ENCODE measurements at places on chromosomes 12 and 14.
A peak's percentile ranks its signal among the peaks of the same experiment; 100 is the strongest.

- no peak for DNase-seq
Measured at GRCh38 chr12:67647181-67647798, 1.3 kb upstream of the DYRK2 start.

GRCh38 chr14:90517076-90517841 is 120.4 kb downstream of the CALM1 start:
- DNase-seq = no peak

DNA sequence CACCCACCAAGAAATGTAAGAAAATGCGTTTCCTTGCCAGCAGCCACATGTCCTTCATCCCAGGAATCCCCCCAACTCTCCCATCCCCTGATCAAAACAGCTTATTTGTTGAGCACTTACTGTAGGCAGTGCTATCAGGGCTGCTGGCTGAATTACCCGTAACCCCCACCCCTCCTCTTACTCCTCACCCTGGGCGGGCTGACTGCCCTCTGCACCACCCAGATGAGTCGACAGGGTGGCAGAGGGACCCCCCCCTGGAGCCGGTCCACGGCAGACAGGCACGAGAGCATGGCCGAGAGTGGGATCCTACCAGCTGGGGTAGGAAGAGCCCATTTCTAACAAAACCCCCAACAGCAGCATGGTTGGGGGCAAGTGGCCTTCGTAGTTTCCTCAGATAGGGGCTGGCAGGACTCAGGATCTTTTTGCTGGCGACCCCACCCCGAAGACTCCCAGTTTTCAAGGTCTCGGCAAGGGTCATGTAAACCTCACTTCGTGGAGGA is 1.1 kb upstream of the RHOF start:
- no peak for DNase-seq

- DNase-seq = no peak
Measured at GRCh38 chr12:62998454-62998853, 63.5 kb upstream of the PPM1H start.

GRCh38 chr12:40907115-40907527 is 214.9 kb downstream of the CNTN1 start:
- DNase-seq = no peak

DNA sequence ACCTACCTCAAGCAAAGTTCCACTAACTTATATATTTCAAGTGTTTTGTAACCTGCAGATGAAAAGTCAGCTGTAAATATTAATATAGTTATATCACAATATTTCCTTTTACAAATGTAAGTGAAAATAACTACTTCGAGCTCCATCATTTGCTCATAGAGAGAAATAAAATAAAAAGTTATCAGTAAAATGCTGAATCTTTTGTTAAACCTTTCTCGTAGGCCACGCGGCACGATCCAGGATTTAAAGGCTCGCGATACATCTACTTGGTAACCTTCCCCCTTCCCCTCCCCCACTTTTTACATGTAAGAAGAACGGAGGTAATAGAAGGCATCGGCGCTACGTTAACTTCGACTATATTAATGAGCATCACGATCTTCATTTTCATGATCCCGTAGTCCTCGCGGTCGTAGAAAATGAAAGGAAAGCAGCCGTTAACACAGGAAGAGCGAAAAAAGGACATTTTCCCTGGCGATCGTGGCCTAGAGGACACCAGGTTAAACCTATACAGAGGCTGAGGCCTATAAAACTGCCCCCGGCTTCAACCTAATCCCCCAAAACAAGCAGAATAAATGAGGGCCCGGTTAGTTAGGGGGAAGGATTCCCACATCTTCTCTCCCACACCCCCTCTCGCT is 508 bp downstream of the HNRNPC start:
- DNase-seq = peak; percentile 61

- DNase-seq = no peak
Measured at GRCh38 chr14:26104717-26105116, 493.1 kb downstream of the NOVA1 start.

DNA sequence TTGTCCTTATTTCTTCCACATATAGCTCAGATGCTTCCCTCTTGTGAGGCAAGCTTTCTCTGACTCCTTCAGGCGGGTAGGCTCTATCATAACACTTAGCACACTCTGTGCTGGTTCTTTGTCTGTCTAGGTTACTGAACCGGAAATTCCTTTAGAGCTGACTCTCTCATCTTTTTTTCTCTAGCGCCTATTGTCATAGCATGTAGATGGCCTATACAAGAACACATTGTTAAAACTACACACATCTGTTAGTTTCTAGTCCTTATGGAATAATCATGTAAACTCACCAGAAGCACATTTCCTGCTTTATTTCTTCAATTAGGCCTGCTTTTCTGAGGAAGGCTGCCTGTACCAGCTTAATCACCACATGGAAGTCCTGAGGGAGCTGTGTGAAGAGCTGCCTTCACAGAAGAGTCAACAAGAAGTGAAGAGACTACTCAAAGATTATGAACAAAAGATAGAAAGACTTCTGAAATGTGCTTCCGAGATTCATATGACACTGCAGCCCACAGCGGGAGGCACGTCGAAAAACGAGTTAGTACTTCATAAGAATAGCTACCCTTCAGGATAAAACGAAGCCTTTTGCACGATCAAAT is 143.9 kb downstream of the SYNE2 start:
- DNase-seq = no peak

GRCh38 chr12:70920251-70920851 is at the start of gene PTPRR:
TSS of gene PTPRR (minus strand) at chr12:70920738. CDS start at chr12:70920390, 348 bp downstream.
- DNase-seq = peak; percentile 38

DNA sequence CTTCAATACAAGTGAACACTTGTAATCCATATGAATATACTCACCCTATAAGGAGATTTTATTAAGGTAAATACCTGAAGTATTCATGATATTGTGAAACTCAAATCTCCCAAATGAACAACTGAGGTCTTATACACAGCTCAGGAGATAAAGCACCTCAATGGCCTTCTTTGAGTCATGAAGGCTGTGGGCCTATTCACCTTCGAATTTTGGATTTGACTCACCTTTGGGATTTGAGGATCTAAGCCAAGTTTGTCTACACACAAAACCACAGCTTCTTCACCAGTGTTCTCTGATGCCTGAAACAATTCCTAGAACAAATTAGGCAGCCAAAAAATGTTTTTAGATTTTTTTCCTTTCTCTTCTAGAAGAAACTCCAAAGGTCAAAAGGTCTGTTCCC is 194.1 kb downstream of the NUAK1 start:
- DNase-seq = no peak

GRCh38 chr14:21498540-21499526 is 12.3 kb downstream of the METTL3 start:
- DNase-seq = peak; percentile 64

DNA sequence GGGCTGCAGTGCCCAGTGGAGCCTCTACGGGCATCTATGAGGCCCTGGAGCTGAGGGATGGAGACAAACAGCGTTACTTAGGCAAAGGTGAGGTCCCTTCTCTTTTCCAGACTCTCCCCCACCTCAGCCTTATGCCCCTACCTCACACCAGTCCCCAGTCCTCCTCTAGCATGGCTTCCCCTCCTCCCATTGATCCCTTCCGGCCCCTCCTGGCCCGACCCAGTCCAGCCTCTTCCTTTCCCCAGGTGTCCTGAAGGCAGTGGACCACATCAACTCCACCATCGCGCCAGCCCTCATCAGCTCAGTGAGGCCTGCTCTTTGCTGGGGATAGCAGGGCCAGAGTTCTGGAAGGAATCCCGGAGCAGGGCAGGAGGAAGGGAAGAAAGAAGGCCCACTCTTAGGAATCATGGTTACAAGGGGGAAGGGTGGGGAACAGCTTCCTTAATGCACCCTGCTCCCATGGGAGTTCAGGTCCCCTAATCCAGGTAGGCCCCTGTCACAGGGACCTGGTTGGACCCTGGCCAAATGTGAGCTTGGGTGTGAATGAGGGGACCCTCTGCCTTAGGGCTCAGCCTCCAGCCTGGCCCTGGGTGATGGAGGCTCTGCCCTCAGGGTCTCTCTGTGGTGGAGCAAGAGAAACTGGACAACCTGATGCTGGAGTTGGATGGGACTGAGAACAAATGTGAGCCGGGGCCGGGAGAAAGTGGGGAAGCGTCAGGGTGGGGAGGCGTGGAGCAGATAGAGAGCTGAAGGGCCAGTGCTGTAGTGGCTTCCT is 2.2 kb downstream of the ENO2 start:
- no peak for DNase-seq

Data from NCI-H1092 treated with DMSO at 0.1 percent for 48 hours (cell line).